ENCODE measurements at places on chromosomes 4 and X.

GRCh38 chr4:123606336-123606735, 209.7 kb downstream of the SPRY1 start:
- no peak for DNase-seq

- peak; percentile 12 for DNase-seq
These were observed 29.2 kb downstream of the EFHC2 start for GRCh38 chrX:44314259-44314734.

DNA sequence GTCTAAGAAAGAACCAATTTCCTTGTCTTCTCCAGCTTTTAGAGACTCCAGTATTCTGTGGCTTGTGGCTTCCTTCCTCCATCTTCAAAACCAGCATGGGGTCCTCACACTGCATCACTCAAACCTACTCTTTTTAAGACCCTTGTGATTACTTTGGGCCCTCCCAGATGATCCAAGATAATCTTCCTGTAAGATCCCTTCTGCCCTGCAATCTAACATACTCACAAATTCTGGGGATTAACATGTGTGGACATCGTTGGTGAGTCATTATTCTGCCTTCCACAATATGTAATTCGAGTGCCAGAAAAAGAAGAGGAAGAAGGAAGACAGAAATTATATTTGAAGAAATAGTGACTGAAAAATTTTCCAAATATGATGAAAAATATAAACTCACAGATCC, 47.9 kb downstream of the BEND4 start:
- DNase-seq, result no peak

DNA sequence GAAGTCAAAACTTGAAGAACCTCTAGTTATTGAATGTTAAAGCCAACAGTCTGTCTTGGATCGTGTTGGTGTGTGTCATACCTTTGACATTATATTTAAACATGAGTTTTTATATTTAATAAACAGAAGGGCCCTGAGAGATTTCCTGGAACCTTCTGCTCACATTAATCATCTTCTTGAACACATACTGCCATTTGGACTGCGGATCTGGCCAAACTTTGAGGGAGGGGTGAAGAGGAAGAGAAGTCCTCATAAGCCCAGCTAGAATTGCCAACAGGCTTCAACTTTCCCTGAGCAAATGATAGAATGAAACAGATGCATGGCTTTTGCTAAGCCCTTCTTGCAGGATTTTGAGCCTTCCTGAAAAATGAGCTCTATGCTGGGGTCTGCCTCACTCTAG, 27.4 kb downstream of the CCKAR start:
- no peak for DNase-seq

DNA sequence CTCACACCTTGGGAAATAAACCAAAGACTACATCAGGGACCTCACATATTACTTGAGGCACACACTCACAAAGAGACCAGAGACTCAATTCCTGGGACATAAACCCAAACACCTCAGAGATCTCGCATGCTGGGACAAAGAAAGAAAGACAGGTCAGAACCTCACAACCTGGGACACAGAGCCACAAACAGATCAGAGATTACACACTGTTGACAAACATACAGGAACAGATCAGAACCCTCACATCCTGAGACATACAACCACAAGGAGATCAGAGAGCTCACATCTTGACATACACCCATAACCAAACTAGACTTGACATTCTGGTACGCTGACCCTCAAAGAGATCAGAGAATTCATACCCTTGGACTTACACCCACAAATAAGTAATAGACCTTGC, 17.3 kb downstream of the SUV39H1 start:
- no peak for DNase-seq

DNA sequence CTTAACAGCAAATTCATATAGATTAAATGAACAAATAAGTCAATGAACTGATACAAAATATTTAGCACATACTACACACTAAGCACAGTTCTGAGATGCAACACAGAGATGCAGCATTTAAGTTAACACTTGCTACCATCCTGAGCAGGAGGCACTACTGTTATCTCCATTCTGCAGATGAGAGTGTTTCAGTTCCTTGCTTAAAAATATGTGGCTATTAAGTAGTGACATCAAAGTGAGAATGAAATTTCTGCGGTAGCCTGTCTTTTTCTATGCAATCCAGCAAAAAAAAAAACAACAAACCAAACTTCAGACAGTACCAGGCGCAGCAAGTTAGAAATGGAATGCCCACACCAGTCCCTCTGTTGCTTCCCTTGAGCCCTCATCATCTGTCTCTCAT, 90.8 kb downstream of the SHISA3 start:
- DNase-seq, result no peak

DNA sequence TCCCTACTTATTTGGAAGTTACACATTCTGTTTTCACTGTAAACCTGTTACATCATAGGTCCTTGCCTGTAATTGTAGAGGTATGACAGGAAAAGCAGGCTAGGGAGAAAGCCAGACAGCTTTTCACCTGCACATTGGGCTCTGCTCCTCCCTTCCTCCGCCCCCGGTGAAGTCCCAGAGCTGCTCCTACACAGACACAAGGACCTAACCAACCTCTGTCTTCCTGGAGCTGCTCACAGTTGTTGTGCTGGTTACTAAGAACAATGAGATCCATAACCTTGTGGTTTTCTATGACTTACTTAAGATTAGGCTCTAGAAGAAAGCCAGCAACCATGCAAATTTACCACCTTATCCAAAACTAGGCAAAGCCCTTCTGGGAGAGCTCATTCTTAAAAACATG, 40.0 kb downstream of the MOSPD2 start:
- no peak for DNase-seq

GRCh38 chr4:177566691-177567090, 124.5 kb upstream of the AGA start:
- no peak for DNase-seq

DNA sequence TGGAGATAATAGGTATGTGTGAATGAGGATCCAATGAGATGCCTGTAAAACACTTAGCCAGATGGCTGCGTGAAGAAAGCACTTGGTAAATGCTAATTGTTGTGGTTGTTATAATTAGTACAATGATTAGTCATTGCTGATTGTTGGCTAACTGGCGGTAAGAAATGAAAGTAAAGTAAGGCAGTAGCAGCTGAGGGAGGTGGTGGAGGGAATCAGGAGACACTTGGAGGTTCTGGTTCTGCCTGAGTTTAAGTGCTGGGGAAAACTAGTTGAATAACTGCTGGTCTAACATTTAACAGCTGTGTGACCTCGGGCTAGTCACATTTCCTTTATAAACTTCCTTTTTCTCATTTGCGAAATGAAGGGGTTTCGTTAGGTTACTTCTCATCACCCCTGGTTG, 30.9 kb downstream of the CD38 start:
- peak; percentile 16 for DNase-seq

DNA sequence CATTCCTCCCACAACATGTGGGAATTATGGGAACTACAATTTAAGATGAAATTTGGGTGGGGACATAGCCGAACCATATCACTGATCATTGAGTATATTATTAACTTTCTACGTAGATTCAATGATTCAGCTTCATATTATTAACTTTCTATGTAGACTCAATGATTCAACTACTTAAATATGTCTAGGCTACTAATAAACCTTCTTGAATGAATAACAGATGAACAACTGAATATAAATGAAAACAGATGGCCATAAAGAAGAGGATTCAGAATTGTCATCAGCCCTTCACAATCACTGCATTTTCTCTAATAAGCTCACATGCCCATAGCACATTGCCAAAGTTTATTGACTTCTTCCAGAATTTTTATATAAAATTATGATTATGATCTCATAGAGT, 57.0 kb downstream of the CEP44 start:
- DNase-seq, result no peak

DNA sequence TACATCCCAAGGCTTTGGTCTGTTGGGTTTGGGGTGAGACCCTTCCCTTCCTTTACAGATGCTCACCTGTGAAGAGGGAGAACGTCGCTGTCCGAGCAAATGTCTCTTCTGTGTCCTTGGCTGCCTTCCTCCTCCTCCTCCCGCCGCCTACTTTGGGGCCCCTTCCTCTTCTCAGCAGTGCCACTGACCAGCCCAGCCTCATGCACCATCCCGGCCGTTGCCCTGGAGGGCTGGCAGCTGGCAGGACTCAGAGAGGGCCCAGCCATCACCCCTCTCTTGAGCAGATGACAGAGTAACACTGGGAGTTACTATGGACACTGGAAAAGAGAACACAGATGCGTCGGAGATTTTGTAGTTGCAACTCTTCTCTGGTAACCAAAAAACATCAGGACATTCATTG, 68.2 kb downstream of the TRMT44 start:
- no peak for DNase-seq

DNA sequence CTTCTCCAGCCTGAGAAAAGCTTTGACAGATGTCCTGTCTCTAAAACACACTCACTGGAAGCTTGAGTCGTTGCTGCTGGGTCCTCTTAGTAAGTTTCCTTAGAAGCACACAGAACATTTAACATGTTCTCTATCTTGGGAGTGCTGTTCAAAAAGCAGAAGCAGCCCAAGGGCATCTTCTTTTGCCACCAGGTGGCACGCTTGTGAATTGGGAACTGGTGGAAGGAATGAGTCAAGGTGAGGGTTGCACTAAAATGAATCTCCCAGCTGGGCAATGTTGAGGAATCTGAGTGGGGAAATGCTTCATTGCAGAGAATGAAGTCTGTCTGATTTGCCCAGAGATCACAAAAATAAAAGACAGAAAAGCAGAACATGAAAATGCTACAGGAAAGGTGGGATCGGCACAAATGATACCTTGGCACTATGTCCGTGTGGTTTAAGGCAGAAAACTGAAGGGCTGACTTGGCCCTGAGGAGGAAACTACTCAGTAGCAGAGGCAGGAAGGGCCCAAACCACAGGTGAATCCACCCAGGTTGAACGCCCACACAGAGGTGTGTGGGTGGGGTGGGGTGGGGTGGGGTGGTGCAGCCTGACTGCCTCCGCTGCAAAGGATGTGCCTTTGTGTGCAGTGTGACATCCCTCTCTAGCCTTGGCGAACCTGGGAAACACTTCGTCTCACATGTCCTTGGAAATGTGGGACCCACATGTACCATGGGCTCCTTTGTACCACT, 26.0 kb downstream of the KIT start:
- DNase-seq, result peak; percentile 39

GRCh38 chr4:6826781-6827508, 44.4 kb downstream of the KIAA0232 start:
- DNase-seq, result no peak

DNA sequence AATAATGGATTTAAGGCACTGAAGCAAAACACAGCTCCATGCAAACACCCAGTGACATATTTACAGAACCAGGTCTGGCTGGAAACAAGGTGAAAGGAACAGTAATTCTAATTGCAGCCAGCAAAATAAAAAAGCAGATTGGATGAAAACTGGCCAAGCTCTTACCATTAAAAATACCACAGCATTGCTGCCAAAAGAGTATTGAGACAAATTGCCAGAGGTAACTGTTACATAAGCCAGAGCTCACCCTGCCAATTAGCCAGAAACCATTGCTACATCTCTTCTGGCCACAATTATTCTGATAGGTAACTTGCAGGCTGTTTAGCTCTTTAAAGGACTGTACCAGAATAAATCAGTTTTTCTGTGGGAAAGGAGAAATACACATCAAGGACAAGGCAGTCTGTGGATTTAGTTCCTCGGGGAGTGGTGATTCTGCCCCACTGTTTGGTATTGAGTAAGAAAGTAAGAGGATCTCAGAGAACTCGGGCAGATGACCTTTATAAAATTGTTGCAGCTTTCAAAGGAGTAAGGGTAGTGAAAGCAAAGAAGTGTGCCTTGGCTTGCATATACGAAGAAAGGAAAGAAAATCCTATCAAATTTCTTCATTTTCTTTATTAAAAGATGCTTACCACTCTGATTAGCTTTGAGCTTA, 369.5 kb downstream of the PPP3CA start:
- no peak for DNase-seq
